ENCODE measurements at places on chromosomes 2 and 18.

GRCh38 chr2:200383380-200384110 lies 77.1 kb downstream of the SPATS2L start:
- H3K4me1 ChIP-seq = peaks cover 24% of the 10 kb centered on the region
- no peak for DNase-seq
- H3K4me3 ChIP-seq = no peak overlapping the region
- no peaks in the 10 kb centered on the region for H3K27me3 ChIP-seq
- no peaks in the 10 kb centered on the region for H3K36me3 ChIP-seq

DNA sequence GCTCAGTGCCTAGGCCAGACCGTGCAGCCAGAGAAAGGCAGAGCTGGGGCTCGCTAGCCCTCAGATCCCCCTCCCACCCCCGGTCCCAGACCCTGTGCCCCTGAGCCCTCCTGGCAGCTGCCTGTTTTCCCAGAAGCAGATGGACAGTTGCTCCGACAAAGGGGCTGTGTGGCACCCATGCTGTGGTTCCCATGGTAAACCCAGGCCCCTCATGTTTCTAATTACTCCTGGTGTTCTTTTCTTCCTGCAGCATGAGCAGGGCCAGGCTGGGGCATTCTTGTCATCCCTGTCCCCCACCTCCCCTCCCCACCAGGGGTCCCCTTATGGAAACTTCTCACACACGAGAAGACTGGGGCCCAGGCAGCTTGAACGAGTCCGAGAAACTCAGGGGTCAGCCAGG lies 269.6 kb downstream of the HAUS1 start:
- H3K4me1 ChIP-seq = no peaks in the 10 kb centered on the region
- H3K27ac ChIP-seq = peak overlapping the region; percentile 83
- DNase-seq = peak; percentile 63
- no peaks in the 10 kb centered on the region for H3K27me3 ChIP-seq

DNA sequence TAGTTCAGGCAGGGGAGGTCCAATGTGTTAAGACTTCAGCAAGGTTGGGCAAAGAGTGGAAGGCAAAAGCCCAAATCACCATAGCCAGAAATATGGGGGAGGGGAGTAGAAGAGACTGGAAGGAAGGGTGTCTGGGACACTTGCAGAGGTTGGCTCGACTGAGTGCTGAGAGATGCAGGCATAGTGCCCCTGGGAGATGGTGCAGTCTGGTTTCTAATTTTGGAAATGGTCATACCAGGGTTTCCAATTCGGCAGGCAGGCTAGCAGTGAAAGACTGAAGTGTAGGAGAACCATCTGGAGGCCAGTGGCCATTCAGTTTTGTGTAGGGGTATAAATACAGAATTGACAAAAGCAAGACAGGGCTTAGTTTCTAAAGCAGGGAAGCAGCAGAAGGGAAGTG lies 6.2 kb upstream of the SPOPL start:
- no peaks in the 10 kb centered on the region for H3K36me3 ChIP-seq
- no peak overlapping the region for H3K27ac ChIP-seq
- DNase-seq = no peak
- H3K4me3 ChIP-seq = no peak overlapping the region
- peaks cover 8% of the 10 kb centered on the region for H3K4me1 ChIP-seq
- no peaks in the 10 kb centered on the region for H3K27me3 ChIP-seq

DNA sequence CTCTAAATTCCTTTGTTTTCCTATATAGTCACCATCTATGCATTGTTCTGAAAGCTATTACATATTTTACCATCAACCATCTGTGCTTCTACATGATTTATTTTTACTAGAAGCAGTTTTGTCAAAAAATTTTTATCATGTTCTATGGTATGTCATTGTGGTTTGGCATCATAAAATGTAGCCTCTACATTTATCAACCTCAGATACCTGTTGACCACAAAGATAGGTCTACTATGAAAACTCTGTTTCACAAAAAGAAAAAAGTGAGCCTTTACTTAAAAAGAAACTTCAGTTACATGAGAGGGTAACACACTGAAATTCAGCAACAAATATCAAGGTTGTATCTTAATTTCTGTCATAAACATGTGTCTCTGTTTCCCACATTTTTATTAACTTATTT lies 3.7 kb downstream of the BCL2 start:
- H3K36me3 ChIP-seq = no peaks in the 10 kb centered on the region
- no peak overlapping the region for H3K27ac ChIP-seq
- peaks cover 4% of the 10 kb centered on the region for H3K4me1 ChIP-seq
- peaks cover 54% of the 10 kb centered on the region for H3K27me3 ChIP-seq
- H3K4me3 ChIP-seq = no peak overlapping the region

DNA sequence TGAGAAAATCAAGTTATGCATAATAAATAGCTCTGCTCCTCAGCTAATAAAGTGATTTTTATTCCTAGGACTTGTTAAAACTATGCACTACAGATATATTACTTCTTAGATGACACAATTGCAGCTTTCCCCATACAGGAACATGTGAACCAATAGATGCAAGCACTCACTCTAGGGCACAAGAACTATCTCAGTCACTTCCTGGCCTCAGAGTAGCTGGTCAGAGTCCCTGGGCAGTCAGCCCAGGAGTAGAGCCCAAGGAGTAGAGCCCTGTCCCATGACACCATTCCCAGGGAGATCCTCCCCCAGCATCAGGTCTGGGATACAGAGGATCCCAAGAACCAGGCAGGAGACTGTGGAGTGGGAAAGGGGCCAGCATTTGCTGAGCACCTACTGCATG lies 2.7 kb downstream of the TNS1 start:
- DNase-seq = no peak
- H3K27ac ChIP-seq = no peak overlapping the region
- H3K4me3 ChIP-seq = no peak overlapping the region
- no peaks in the 10 kb centered on the region for H3K4me1 ChIP-seq
- H3K36me3 ChIP-seq = no peaks in the 10 kb centered on the region
- no peaks in the 10 kb centered on the region for H3K27me3 ChIP-seq

GRCh38 chr2:174552880-174553279 lies 44.7 kb downstream of the WIPF1 start:
- H3K36me3 ChIP-seq = no peaks in the 10 kb centered on the region
- H3K4me1 ChIP-seq = no peaks in the 10 kb centered on the region
- H3K4me3 ChIP-seq = no peak overlapping the region
- DNase-seq = no peak
- no peaks in the 10 kb centered on the region for H3K27me3 ChIP-seq

- H3K27ac ChIP-seq = no peak overlapping the region
- no peak for DNase-seq
- H3K4me3 ChIP-seq = no peak overlapping the region
- H3K36me3 ChIP-seq = no peaks in the 10 kb centered on the region
- H3K4me1 ChIP-seq = no peaks in the 10 kb centered on the region
- peaks cover 5% of the 10 kb centered on the region for H3K27me3 ChIP-seq
Measured at GRCh38 chr2:222842491-222843174, 18.2 kb upstream of the ACSL3 start.

GRCh38 chr2:9796056-9797010 lies 46.9 kb upstream of the TAF1B start:
- peak; percentile 78 for DNase-seq
- H3K4me3 ChIP-seq = no peak overlapping the region
- H3K4me1 ChIP-seq = no peaks in the 10 kb centered on the region
- H3K27me3 ChIP-seq = no peaks in the 10 kb centered on the region
- no peaks in the 10 kb centered on the region for H3K36me3 ChIP-seq

GRCh38 chr2:127083819-127084503 lies 23.0 kb downstream of the BIN1 start:
- H3K27ac ChIP-seq = no peak overlapping the region
- no peak for DNase-seq
- no peaks in the 10 kb centered on the region for H3K27me3 ChIP-seq
- peaks cover 21% of the 10 kb centered on the region for H3K4me1 ChIP-seq

- H3K27me3 ChIP-seq = no peaks in the 10 kb centered on the region
- H3K27ac ChIP-seq = no peak overlapping the region
- H3K4me3 ChIP-seq = no peak overlapping the region
- H3K4me1 ChIP-seq = no peaks in the 10 kb centered on the region
- no peaks in the 10 kb centered on the region for H3K36me3 ChIP-seq
- DNase-seq = no peak
Measured at GRCh38 chr18:78542204-78542603, 437.4 kb upstream of the SALL3 start.

- no peaks in the 10 kb centered on the region for H3K4me1 ChIP-seq
- no peaks in the 10 kb centered on the region for H3K36me3 ChIP-seq
- DNase-seq = no peak
- no peaks in the 10 kb centered on the region for H3K27me3 ChIP-seq
Measured at GRCh38 chr2:29563697-29564096, 357.7 kb downstream of the ALK start.

Data from endodermal cell (in vitro differentiated cells).